ENCODE measurements at places on chromosomes 1 and 21. TPM values are rescaled to one million over a fixed set of nuclear protein-coding genes. Genes with fewer than 3 reads are reported as not detected.

Gene VTCN1
- not detected for total RNA-seq

Gene FLG2
- total RNA-seq = not detected

Gene GPR89A
- total RNA-seq = 32.4 TPM

Gene TMEM82
- total RNA-seq = not detected

Gene PM20D1
- total RNA-seq = 1.1 TPM

Gene LRRC7
- total RNA-seq = not detected

Gene ASCL5
- total RNA-seq = not detected

Gene FCMR
- total RNA-seq = 249 TPM

Gene PANK4
- 47.9 TPM for total RNA-seq

DNA sequence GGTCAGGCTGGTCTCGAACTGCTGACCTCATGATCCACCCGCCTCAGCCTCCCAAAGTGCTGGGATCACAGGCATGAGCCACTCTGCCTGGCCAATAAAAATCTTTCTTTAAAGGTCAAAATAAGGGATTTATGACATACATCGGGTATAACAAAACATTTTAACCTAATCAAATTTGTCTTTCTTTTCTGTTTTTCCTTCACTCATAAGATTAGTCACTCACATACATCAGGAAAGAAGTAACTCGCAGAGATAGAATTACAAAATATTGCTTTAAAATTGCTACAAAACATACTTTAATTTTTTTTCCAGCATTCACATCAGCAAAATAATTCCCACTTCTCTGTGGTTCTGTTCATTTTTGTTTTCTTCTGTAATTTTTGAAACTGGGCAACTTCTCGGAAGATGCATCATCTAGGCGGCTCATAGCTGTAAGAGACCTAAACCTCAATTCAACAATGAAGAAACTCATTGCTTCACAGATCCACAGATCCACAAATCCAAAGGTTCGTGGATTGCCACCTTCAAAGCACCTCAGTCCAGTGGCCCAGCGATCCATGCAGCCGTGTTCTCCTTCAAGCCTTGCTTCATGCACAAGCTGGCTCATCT is 39.7 kb downstream of the NEK2 start:
- H3K36me3 ChIP-seq = no peaks in the 10 kb centered on the region
- H3K4me3 ChIP-seq = no peak overlapping the region
- H3K27me3 ChIP-seq = no peaks in the 10 kb centered on the region
- H3K27ac ChIP-seq = no peak overlapping the region
- peaks cover 2% of the 10 kb centered on the region for H3K4me1 ChIP-seq
- DNase-seq = no peak

DNA sequence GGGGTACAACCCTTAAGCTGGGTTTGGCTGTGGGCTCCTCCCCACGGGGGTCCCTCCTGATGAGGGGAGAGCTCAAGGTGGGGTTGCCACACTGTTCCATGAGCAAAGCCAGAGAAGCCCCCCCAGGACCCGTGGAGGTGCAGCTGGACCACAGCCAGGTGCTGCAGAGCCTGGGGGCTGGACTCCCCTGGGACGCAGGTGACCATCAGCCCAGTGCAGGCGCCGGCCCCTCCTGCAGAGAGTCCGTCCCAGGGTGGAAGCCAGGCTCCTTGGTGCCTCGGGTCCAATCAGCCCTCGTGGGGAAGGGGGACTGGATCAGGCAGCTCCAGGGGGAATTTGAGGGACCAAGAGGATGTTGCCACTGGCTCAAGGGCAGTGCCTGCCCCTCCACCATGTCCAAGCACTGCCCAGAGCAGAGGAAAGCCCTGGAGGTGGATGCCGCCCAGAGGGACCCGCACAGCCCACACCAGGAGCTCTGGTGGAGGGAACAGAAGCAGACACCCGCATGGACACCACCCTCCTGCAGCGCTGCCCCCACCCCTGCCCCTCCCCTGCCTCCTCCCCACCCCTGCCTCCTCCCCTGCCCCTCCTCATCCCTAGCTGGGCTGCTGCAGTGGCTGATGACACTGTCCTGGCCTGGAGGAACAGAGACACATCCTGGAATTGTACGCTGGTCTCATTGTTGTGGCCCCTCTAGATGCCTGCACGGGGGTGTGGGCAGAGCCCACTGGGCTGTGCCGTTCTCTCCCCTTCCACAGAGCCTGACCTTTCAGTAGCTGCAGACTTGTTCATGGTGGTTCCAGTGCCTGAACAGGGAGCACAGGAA is 30.8 kb upstream of the COL18A1 start:
- peaks cover 3% of the 10 kb centered on the region for H3K4me1 ChIP-seq
- H3K4me3 ChIP-seq = no peak overlapping the region
- H3K27ac ChIP-seq = no peak overlapping the region

DNA sequence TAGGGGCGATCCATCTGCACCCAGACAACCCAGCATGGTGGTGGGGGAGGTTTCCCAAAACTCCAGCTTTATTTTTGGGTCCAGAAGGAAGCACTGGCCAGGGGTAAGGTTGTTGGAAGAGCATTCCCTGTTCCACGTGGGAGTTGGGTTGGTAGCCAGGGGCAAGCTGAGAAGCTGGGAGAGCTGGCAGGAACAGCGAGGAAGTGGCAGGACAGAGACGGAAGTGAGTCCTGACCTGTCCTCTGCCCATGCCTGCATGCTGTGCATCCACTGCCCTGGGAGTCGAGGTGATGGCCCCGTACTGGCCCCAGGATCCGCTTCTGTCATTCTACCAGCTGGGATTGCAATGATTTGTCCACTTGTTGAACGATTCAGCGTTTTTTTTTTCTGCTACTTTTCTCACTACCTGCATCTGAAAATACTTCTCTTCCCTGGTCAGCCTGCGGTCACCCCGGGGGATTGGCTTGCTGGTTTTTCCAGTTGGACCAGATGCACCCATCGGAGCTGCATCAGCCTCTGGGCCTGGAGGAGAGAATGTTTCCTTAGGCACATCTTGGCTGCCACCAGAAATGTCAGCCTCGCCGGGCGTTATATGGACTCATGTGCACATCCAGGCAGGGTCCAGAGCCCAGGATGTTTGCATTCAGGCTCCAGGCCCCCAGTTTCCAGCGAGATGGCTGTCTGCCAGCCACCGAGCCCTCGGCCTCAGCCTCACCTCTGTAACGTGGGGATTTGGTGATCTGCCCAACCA is 28.3 kb upstream of the TMPRSS2 start:
- no peak overlapping the region for H3K27ac ChIP-seq
- no peak for DNase-seq
- H3K4me1 ChIP-seq = no peaks in the 10 kb centered on the region
- H3K4me3 ChIP-seq = no peak overlapping the region

GRCh38 chr1:222466150-222466865 is 81.6 kb downstream of the HHIPL2 start:
- H3K4me1 ChIP-seq = peaks cover 15% of the 10 kb centered on the region
- H3K4me3 ChIP-seq = peak overlapping the region; percentile 28
- no peaks in the 10 kb centered on the region for H3K27me3 ChIP-seq
- H3K36me3 ChIP-seq = no peaks in the 10 kb centered on the region
- H3K27ac ChIP-seq = peak overlapping the region; percentile 66
- DNase-seq = no peak

DNA sequence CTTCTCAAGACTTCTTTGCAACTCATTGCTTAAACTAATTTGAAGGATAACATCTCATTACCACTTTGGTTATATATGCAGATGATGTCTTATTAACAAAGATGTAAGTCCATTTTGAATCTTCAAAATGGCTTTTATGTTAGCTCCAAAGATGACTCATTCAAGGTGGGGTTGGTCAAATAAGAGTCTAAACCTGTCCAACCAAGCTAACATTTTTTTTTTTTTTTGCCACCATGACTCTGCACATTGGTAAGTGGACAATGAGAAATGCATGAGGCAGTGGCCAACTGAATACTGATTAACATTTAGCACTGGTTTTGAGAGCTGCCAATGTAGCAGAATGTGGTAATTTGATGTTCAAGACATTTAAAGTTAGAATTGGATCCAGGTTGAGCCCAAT is 278 bp upstream of the KRTAP27-1 start:
- DNase-seq = no peak
- H3K27me3 ChIP-seq = peaks cover 4% of the 10 kb centered on the region

GRCh38 chr1:67629370-67630075 is 55.5 kb upstream of the GADD45A start:
- no peak overlapping the region for H3K4me3 ChIP-seq
- H3K27me3 ChIP-seq = no peaks in the 10 kb centered on the region
- DNase-seq = no peak
- H3K36me3 ChIP-seq = peaks cover 3% of the 10 kb centered on the region
- no peak overlapping the region for H3K27ac ChIP-seq

- H3K36me3 ChIP-seq = peaks cover 1% of the 10 kb centered on the region
- no peak overlapping the region for H3K27ac ChIP-seq
- no peak overlapping the region for H3K4me3 ChIP-seq
- peaks cover 9% of the 10 kb centered on the region for H3K27me3 ChIP-seq
- no peak for DNase-seq
These were observed 31.4 kb upstream of the DEPDC1 start for GRCh38 chr1:68528243-68528642.

DNA sequence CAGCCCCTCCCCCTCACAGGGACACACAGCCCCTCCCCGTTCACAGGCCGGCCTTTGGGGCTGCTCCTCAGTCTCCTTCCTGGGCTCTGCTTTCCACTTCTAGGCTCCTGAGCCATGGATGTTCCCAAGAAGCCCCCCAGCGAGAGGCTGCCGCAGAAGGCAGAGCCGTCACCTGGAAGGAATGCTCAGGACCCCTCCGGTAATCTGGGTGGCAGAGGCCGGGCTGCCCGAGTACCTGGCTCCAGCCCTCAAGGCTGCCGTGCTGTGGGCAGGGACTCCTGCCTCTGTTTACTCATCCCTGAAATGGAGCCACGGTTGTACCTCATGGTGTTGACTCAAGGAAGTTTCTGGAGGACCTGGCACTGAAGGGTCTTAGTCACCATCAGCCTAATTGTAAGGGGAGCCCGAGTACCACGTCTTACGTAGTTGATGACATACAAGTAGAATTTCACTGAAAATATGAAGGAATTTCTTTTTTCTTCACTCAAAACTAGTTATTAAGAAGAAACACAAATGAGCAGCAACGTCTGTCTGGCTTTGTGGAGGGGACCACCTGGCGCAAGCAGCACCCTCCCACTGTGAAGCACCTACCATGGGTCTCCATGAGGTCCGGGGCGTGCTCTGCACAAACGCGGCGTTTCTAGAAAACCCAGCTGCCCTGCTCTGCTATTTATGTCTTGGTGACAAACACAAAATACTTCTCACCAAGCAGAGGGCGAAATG is 33.7 kb downstream of the PRDM15 start:
- H3K36me3 ChIP-seq = peaks cover 5% of the 10 kb centered on the region
- H3K27me3 ChIP-seq = no peaks in the 10 kb centered on the region

DNA sequence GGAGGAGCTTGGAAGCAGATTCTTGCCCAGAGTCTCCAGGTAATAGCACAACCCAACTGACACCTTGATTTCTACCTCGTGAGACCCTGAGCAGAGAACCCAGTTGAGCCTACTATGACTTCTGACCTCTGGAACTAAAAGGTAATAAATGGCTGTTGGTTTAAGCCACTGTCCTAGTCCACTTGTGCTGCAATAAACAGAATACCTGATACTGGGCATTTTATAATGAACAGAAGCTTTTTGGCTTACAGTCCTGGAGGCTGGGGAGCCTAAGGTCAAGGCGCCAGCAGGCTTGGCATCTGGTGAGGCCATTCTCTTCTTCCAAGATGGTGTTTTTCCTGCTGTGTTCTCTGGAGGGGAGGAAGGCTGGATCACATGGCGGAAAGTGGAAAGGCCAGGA is 39.9 kb upstream of the TP53BP2 start:
- no peak overlapping the region for H3K27ac ChIP-seq
- no peak for DNase-seq
- no peaks in the 10 kb centered on the region for H3K36me3 ChIP-seq
- peaks cover 3% of the 10 kb centered on the region for H3K27me3 ChIP-seq

GRCh38 chr1:50611675-50612074 is 188.4 kb upstream of the DMRTA2 start:
- no peaks in the 10 kb centered on the region for H3K36me3 ChIP-seq
- no peak overlapping the region for H3K27ac ChIP-seq
- no peak for DNase-seq
- no peaks in the 10 kb centered on the region for H3K4me1 ChIP-seq

DNA sequence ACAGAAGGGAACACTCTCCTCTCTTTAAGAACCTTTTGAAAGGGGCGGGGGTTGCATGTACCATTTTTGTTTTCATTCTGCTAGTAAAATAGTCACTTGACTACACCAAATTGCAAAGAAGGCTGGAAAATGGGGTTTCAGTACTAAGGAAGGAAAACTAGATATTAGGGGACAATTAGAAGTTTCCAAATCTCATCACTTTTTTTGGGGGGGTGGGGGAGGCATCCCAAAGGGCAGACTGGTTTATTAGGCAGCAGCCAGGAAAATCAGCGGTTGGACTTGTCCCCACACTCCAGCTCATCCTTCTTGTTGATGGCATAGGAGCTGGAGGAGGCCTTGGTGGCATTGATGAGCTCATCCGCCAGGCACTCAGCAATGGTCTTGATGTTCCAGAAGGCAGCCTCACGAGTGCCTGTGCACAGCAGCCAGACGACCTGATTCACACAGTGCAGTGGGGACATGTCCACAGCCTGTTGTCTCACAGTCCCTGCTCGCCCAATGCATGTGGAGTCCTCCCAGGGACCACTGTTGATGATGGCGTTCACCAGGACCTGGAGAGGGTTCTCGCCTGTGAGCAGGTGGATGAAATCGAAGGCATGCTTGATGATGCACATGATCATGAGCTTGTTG is 1.7 kb upstream of the TMEM50B start:
- no peak overlapping the region for H3K27ac ChIP-seq
- no peaks in the 10 kb centered on the region for H3K36me3 ChIP-seq
- H3K4me3 ChIP-seq = peak overlapping the region; percentile 90
- H3K4me1 ChIP-seq = peaks cover 15% of the 10 kb centered on the region

- H3K4me1 ChIP-seq = no peaks in the 10 kb centered on the region
- no peak overlapping the region for H3K4me3 ChIP-seq
- no peak overlapping the region for H3K27ac ChIP-seq
- peaks cover 5% of the 10 kb centered on the region for H3K27me3 ChIP-seq
- no peak for DNase-seq
These were observed 314.4 kb upstream of the RUNX1 start for GRCh38 chr21:35363458-35363857.

- H3K36me3 ChIP-seq = no peaks in the 10 kb centered on the region
- DNase-seq = no peak
- H3K27ac ChIP-seq = no peak overlapping the region
- H3K4me1 ChIP-seq = no peaks in the 10 kb centered on the region
These were observed 20.9 kb downstream of the TTLL7 start for GRCh38 chr1:83978056-83978455.

- peaks cover 20% of the 10 kb centered on the region for H3K36me3 ChIP-seq
- H3K27me3 ChIP-seq = no peaks in the 10 kb centered on the region
- H3K4me3 ChIP-seq = no peak overlapping the region
- H3K4me1 ChIP-seq = peaks cover 23% of the 10 kb centered on the region
These were observed 24.1 kb upstream of the MPZL1 start for GRCh38 chr1:167697667-167698141.

- no peak overlapping the region for H3K4me3 ChIP-seq
- H3K4me1 ChIP-seq = peaks cover 3% of the 10 kb centered on the region
- DNase-seq = no peak
- peaks cover 74% of the 10 kb centered on the region for H3K27me3 ChIP-seq
- H3K27ac ChIP-seq = no peak overlapping the region
These were observed 4.3 kb downstream of the PTPN14 start for GRCh38 chr1:214546886-214547641.

GRCh38 chr1:3313576-3313950 is 140.9 kb upstream of the ARHGEF16 start:
- H3K4me3 ChIP-seq = no peak overlapping the region
- peaks cover 16% of the 10 kb centered on the region for H3K27me3 ChIP-seq
- no peak for DNase-seq
- peaks cover 3% of the 10 kb centered on the region for H3K4me1 ChIP-seq
- H3K36me3 ChIP-seq = no peaks in the 10 kb centered on the region

Data from T-helper 17 cell (primary cell).